Kidney (tissue), 22 donors: ENCODE measurements at places on chromosomes 6 and 20. TPM values are rescaled to one million over a fixed set of nuclear protein-coding genes. Genes with fewer than 3 reads are reported as not detected.

Gene KCNK5
- 77.0 TPM for total RNA-seq

Gene ENPP5
- 21.5 TPM for total RNA-seq

Gene CALHM4
- total RNA-seq, result not detected

Gene WFDC2
- total RNA-seq, result 2,874 TPM

DNA sequence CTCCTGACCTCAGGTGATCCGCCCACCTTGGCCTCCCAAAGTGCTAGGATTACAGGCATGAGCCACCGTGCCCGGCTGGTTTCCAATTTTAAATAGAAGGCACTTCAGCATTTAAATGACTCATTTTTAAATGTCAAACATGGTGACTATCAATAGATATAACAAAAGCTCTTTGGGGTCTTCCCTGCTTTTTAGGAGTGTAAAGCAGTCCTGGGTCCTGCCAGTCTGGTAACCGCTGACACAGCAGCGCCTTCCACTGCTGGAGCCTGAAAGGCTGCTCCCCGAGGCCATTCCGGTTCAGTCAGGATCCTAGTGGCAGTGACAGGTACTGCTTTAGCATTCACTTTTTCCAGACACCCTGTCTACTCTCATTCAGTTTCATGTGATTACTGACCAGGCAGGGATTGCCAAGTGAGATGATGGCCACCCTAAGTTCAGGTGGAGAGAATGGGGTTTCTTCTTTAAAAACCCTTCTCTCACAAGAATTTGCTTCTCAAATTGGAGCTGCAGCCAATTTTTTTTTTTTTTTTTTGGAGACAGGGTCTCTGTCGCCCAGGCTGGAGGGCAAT lies 5.1 kb downstream of the DIDO1 start:
- H3K4me1 ChIP-seq, result peaks cover 55% of the 10 kb centered on the region
- no peaks in the 10 kb centered on the region for H3K36me3 ChIP-seq
- no peaks in the 10 kb centered on the region for H3K27me3 ChIP-seq
- H3K4me3 ChIP-seq, result no peak overlapping the region

Gene LAMA5
- total RNA-seq, result 342 TPM

Gene RAET1L
- total RNA-seq, result 3.3 TPM
